Ovary (tissue), 10 donors: ENCODE measurements at places on chromosomes 6 and 20. TPM values are rescaled to one million over a fixed set of nuclear protein-coding genes. Genes with fewer than 3 reads are reported as not detected.

The C6orf132 gene
- 3.0 TPM for polyA plus RNA-seq

The OR5V1 gene
- polyA plus RNA-seq: not detected

The PDYN gene
- polyA plus RNA-seq: not detected

The OR2B6 gene
- polyA plus RNA-seq: not detected

The HSPA12B gene
- 4.6 TPM for polyA plus RNA-seq

The C6orf52 gene
- polyA plus RNA-seq: 1.5 TPM
